ENCODE measurements at places on chromosomes 13 and 19. TPM values are rescaled to one million over a fixed set of nuclear protein-coding genes. Genes with fewer than 3 reads are reported as not detected.

- H3K4me1 ChIP-seq: no peaks in the 10 kb centered on the region
- peak overlapping the region; percentile 43 for H3K4me3 ChIP-seq
- H3K36me3 ChIP-seq: peaks cover 3% of the 10 kb centered on the region
- no peak overlapping the region for H3K27ac ChIP-seq
These were observed 2.2 kb downstream of the PNMA8B start for GRCh38 chr19:46493236-46494145.

GRCh38 chr13:85582890-85583289, 216.3 kb downstream of the SLITRK6 start:
- no peaks in the 10 kb centered on the region for H3K4me1 ChIP-seq
- no peaks in the 10 kb centered on the region for H3K27me3 ChIP-seq
- H3K27ac ChIP-seq: no peak overlapping the region
- DNase-seq: no peak

GRCh38 chr13:35561540-35561939, 85.1 kb upstream of the MAB21L1 start:
- H3K4me1 ChIP-seq: no peaks in the 10 kb centered on the region
- no peak overlapping the region for H3K4me3 ChIP-seq
- DNase-seq: no peak
- H3K27me3 ChIP-seq: no peaks in the 10 kb centered on the region

DNA sequence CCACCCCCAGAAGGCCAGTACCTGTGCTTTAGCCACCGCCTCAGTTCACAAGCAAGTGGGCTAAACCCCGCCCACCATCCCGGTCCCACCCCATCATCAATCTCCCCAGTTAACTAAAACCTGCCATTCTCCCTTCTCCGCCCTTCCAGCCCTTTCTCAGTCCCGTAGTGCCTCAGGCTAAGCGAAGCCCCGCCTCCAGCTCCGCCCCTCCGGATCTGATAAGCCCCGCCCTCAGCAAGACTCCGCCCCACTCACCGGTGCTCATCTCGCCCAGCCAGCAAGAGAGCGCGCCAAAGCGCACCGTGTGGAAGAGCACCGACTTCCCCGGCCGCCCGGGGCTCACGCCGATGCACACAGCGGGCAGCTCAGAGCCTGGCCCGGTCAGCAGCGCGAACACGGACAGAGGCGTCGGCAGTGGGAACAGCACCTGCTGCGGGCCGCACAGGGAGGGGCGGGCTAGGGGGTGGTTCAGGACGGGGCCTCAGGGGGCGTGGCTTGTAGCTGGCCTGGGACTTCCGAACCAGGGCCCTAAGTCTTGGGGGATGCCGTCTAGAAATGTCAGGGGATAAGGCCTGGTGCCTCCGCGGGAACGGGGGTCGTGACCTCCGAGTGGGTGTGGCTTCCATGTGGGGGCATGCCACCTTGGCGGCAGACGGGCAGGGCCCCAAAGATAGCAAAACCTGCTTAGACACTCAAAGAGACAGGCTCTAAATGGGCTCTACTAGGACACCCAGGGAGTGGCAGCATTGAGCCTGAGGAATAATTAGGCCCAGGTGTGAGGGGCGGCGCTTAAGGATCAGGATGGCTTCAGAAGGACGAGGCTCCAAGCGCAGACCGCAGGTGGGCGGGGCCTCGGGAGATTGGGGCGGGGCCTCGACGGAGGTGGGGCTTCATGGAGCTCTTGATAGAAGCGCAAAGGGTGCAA, 21.4 kb downstream of the MAP4K1 start:
- H3K27ac ChIP-seq: no peak overlapping the region
- H3K4me1 ChIP-seq: no peaks in the 10 kb centered on the region
- peak overlapping the region; percentile 93 for H3K4me3 ChIP-seq
- DNase-seq: peak; percentile 96

DNA sequence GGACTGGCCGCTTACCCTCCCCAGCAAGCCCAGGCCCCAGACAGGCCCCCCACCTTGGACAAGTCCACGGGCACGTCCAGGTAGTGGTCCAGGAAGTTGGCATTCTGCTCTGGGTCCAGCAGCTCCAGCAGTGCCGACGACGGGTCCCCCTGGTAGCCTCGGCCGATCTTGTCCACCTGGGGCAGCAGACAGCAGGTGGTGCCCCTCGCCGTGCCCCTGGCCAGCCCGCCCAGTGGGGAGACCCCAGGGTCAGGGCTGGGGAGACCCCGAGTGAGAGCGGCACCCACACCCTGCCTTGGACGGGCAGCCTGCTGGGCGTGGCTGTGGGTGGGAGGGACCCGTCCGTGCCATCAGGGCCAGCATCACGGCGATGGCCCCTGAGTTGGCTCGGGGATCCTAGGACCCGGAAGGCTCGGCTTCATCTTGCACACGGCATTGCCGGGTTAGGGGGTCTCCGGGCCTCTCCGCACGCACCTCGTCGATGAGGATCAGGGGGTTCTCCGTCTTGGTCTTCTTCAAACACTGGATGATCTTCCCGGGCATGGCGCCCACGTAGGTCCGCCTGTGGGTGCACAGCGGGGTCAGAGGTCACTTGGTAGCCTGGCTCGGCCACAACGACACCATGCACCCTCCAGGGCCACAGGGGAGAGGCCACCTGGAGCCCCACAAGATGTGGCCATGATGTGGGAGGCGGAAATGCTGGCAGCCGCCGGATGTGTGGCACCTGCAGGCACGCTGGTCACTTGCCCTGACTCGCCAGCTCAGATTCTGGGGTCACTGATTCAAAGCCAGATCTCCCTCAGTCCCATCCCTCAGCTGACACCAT, 6.3 kb downstream of the RPL36 start:
- H3K36me3 ChIP-seq: peaks cover 59% of the 10 kb centered on the region
- no peaks in the 10 kb centered on the region for H3K4me1 ChIP-seq
- no peaks in the 10 kb centered on the region for H3K27me3 ChIP-seq
- H3K4me3 ChIP-seq: no peak overlapping the region
- H3K27ac ChIP-seq: no peak overlapping the region

- H3K27ac ChIP-seq: no peak overlapping the region
- H3K36me3 ChIP-seq: peaks cover 8% of the 10 kb centered on the region
- DNase-seq: no peak
- H3K27me3 ChIP-seq: no peaks in the 10 kb centered on the region
These were observed 184.2 kb downstream of the OXGR1 start for GRCh38 chr13:96810104-96810503.

DNA sequence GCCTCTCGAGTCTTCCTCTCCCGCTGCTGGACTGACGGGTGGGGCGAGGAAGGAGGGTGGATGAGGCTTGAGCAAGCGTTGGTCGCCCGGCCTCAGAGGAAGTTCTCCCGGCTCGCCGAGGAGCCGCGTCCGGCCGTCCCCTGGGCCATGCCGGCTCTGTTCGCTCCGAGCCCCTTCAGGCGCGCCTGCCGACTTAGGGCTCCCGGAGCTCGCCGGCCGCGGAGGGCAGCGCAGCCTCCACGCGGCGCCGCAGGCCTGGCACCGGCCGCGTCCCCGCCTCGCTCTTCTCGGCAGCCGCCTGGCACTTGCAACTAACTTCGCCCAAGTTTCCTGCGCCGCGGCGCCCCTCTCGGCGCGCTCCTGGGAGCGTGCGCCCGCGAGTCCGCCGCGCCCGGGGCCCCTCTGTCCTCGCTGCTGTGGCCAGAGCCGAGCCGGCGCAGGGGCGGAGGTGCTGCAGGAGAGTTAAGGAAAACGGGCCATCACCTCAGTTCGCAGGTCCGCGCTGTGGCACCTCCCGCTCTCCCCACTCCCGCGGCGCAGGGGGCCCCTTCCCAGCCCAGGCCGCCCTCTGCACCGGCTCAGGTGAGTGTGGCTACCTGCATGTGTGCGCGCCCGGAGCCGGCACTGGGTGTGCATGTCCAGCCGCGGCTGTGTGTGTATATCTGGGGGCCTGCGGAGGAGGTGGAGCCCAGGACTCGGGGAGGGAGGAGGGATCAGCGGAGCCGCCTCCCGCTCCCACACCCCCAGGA, 641 bp upstream of the SOX21 start:
- H3K4me3 ChIP-seq: peak overlapping the region; percentile 89
- peaks cover 3% of the 10 kb centered on the region for H3K4me1 ChIP-seq
- H3K27me3 ChIP-seq: peaks cover 30% of the 10 kb centered on the region
- peak; percentile 64 for DNase-seq

- H3K4me3 ChIP-seq: no peak overlapping the region
- H3K4me1 ChIP-seq: no peaks in the 10 kb centered on the region
- DNase-seq: no peak
- H3K36me3 ChIP-seq: peaks cover 8% of the 10 kb centered on the region
These were observed 2.1 kb upstream of the FBXO17 start for GRCh38 chr19:38977445-38978325.

- H3K27ac ChIP-seq: no peak overlapping the region
- H3K36me3 ChIP-seq: no peaks in the 10 kb centered on the region
- no peaks in the 10 kb centered on the region for H3K4me1 ChIP-seq
- H3K4me3 ChIP-seq: no peak overlapping the region
- no peak for DNase-seq
These were observed 11.6 kb upstream of the CLDN10 start for GRCh38 chr13:95540888-95541287.

DNA sequence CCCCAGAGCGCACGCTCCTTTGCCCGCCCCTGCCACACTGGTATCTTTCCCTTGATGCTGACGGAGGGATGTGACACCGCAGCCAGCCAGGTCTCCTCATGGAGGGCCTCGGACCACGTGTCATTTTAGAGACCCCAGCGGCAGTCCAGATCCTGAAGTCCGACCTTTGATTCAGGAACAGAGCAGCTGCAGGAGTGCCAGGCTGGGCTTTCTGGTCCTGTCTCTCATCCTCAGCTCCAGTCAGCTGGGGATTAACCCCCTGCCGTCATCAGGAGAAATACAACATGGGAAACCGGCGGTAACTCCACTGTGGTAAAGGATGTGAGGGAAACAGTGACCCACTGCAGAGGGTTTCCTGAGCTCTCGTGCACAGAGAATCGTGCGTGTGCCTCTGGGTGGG, 140.6 kb downstream of the SIPA1L3 start:
- H3K4me3 ChIP-seq: peak overlapping the region; percentile 15
- no peak for DNase-seq
- peaks cover 4% of the 10 kb centered on the region for H3K36me3 ChIP-seq
- H3K4me1 ChIP-seq: peaks cover 5% of the 10 kb centered on the region

DNA sequence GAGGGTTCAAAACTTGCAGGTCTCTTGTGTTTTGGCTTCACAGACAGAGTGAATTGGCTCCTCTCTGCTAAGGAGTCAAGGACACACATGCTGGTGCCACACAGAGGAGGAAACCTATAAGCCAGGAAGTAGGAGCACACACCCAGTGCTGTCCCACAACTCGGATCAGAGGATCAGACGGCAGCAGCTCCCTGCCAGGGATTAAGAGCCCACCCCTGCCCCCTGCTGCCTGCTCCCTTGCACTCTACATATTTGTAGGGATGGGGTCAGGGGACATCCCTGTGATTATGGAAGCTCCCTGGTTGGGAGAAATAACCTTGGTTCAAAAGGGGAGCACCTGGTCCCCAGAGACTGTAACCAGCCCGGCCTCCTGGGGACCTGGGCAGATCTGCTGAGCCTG, 77.5 kb upstream of the CLDN10 start:
- no peaks in the 10 kb centered on the region for H3K36me3 ChIP-seq
- H3K27ac ChIP-seq: no peak overlapping the region
- no peak overlapping the region for H3K4me3 ChIP-seq
- H3K27me3 ChIP-seq: no peaks in the 10 kb centered on the region

GRCh38 chr13:64223016-64223415, 2807.4 kb upstream of the PCDH20 start:
- DNase-seq: no peak
- no peak overlapping the region for H3K27ac ChIP-seq
- H3K27me3 ChIP-seq: no peaks in the 10 kb centered on the region
- H3K4me1 ChIP-seq: no peaks in the 10 kb centered on the region

DNA sequence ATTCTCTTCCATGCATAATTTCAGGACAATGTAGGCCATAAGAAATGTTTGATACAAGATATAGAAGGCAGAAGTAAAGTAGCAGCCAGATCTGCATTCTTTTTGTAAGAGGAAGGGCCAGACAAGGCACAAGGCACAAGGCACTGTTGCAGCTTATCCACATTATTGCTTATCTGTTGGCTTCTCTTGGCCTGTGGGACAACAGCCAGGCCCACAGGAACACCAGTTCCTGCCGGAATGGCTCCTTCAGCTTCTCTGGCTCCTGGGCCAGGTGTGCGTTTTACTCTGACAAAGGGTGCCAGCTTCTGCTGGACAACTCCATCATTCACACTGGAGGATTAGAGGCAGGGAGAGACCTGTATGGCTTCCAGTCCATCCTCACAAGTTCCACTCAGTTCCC, 29.2 kb downstream of the GPR180 start:
- H3K4me3 ChIP-seq: no peak overlapping the region
- H3K36me3 ChIP-seq: peaks cover 19% of the 10 kb centered on the region
- no peak for DNase-seq
- H3K27ac ChIP-seq: no peak overlapping the region

DNA sequence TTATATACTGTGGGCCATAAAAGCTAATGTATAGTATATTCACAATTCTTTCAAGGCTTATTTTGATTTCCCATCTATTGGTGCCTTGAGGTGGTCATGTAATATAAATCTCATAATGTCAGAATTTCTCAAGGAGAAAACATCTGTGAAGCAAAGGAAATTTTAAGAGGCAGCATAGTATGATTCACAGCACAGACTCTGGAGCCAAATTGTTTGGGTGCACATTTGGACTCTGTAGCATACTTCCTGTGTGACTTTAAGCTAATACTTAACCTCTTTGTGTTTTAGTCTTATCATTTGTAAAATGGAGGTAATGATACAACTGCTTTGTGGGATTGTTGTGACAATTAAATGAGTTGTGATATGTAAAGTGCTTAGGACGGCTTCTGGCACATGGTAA, 67.6 kb downstream of the PIBF1 start:
- peaks cover 20% of the 10 kb centered on the region for H3K36me3 ChIP-seq
- H3K4me3 ChIP-seq: no peak overlapping the region
- H3K27ac ChIP-seq: no peak overlapping the region

- H3K36me3 ChIP-seq: no peaks in the 10 kb centered on the region
- H3K4me3 ChIP-seq: peak overlapping the region; percentile 89
- no peaks in the 10 kb centered on the region for H3K27me3 ChIP-seq
- no peak overlapping the region for H3K27ac ChIP-seq
- H3K4me1 ChIP-seq: no peaks in the 10 kb centered on the region
These were observed 693 bp downstream of the RFXAP start for GRCh38 chr13:36819739-36820090.

GRCh38 chr19:55635856-55636440, 4.9 kb upstream of the ZNF580 start:
- H3K36me3 ChIP-seq: peaks cover 10% of the 10 kb centered on the region
- no peak for DNase-seq
- H3K27ac ChIP-seq: no peak overlapping the region
- peak overlapping the region; percentile 100 for H3K4me3 ChIP-seq
- 0 out of 2 replicates have a peak, but pooled peaks cover 2% of the 10 kb centered on the region for H3K4me1 ChIP-seq

- no peak for DNase-seq
- no peak overlapping the region for H3K27ac ChIP-seq
- H3K27me3 ChIP-seq: no peaks in the 10 kb centered on the region
- H3K4me3 ChIP-seq: no peak overlapping the region
- no peaks in the 10 kb centered on the region for H3K4me1 ChIP-seq
These were observed 199.5 kb downstream of the NDFIP2 start for GRCh38 chr13:79680485-79680884.

The UNC13A gene
- 21.6 TPM for total RNA-seq

The PIP5K1C gene
- 42.2 TPM for total RNA-seq

The RASIP1 gene
- 2.8 TPM for total RNA-seq

The LILRA2 gene
- total RNA-seq: not detected

The GNA15 gene
- total RNA-seq: not detected

The PABPC3 gene
- total RNA-seq: 0.26 TPM

The IRGC gene
- total RNA-seq: not detected

The BRME1 gene
- 6.7 TPM for total RNA-seq

The LILRA1 gene
- not detected for total RNA-seq

The PRDX2 gene
- 485 TPM for total RNA-seq

The RFPL4A gene
- total RNA-seq: not detected

Data from H9 (cell line).